Suprapubic skin (tissue), 4 donors: ENCODE measurements at places on chromosomes 13 and 19. TPM values are rescaled to one million over a fixed set of nuclear protein-coding genes. Genes with fewer than 3 reads are reported as not detected.
A peak's percentile ranks its signal among the peaks of the same experiment; 100 is the strongest.

DNA sequence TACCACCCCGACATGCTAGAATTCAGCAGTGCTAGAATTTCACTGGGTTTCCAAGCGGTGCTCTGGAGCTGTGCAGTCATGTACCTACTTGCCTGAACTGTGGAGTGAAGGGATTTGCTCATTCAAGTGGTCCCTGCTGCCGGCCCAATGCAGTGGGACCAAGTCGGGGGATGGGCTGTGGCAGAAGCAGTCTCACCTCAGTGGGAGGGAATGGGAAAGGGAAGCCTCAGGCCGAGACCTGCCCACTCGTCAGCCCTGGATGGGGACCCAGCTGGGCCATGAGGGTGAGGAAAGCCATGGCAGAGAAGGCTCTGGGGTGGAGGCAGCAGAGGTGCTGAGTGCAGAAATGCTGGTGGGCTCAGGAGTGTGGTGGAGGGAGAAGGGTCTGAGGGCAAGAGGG is 14.9 kb downstream of the KLHL26 start:
- H3K36me3 ChIP-seq: no peaks in the 10 kb centered on the region
- DNase-seq: no peak
- no peak overlapping the region for H3K27ac ChIP-seq
- no peaks in the 10 kb centered on the region for H3K27me3 ChIP-seq

GRCh38 chr13:98201984-98202383 is 24.9 kb upstream of the RNF113B start:
- H3K27ac ChIP-seq: no peak overlapping the region
- H3K27me3 ChIP-seq: no peaks in the 10 kb centered on the region
- DNase-seq: no peak

- H3K27ac ChIP-seq: no peak overlapping the region
- H3K4me1 ChIP-seq: no peaks in the 10 kb centered on the region
- H3K27me3 ChIP-seq: no peaks in the 10 kb centered on the region
These were observed 130.1 kb downstream of the RGCC start for GRCh38 chr13:41587490-41587889.

DNA sequence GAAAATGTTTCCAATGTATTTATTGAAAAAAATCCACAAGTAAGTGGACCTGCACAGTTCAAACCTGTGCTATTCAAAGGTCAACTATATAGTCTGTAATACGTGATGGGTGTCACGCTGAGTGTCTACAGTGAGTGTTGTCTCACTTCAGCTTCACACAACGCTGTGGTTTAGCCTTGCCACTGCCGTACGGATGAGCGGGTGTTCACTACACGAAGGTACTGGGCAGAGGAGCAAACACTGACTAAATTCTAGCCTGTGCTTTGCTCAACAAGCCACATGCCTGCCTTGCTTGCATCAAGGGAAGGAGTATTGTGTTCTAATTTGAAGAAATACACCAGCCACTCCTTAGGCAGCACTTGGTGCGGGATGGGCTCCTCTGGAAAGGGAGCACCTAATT is 3.4 kb upstream of the FFAR3 start:
- peak; percentile 29 for DNase-seq
- H3K27me3 ChIP-seq: peaks cover 28% of the 10 kb centered on the region
- H3K27ac ChIP-seq: no peak overlapping the region
- no peaks in the 10 kb centered on the region for H3K36me3 ChIP-seq

DNA sequence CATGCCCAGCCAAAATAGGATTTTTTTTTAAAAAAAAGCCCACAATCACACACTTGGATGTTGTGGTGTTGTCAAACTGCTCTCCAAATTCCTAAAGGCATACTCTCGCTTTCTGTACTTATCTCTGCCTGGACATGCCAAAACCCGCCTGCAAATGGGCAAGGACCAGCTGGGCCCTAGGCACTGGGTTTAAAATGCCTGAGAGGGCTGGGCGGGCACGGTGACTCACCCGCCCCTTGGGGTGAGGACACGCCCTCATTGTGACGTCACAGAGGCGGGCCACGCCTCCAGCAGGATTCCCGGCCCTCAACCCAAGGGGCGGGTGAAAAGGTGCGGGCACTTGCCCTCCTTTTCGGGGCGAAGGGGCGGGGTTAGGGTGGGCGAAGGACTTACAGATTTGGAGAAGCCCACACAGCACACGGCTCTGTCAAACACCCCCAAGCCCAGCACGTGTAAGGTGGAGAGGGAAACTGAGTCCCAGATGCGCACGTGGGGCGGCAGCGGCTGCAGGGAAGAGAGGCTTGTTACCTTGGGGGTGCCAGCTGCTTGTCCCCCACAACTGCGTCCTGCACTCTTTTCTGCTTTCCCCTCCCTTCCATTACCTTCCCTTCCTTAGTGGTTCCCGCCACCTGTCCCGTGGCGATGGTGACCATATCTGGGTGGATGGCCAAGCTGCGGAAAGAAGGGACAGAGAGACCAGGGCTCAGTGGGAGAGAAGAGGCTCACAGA is 6.6 kb downstream of the EML2 start:
- peaks cover 21% of the 10 kb centered on the region for H3K4me1 ChIP-seq
- H3K27ac ChIP-seq: peak overlapping the region; percentile 71
- H3K36me3 ChIP-seq: peaks cover 15% of the 10 kb centered on the region
- DNase-seq: peak; percentile 84
- H3K27me3 ChIP-seq: no peaks in the 10 kb centered on the region

The WDR87 gene
- not detected for total RNA-seq
